ENCODE measurements at places on chromosomes 11 and 22.

DNA sequence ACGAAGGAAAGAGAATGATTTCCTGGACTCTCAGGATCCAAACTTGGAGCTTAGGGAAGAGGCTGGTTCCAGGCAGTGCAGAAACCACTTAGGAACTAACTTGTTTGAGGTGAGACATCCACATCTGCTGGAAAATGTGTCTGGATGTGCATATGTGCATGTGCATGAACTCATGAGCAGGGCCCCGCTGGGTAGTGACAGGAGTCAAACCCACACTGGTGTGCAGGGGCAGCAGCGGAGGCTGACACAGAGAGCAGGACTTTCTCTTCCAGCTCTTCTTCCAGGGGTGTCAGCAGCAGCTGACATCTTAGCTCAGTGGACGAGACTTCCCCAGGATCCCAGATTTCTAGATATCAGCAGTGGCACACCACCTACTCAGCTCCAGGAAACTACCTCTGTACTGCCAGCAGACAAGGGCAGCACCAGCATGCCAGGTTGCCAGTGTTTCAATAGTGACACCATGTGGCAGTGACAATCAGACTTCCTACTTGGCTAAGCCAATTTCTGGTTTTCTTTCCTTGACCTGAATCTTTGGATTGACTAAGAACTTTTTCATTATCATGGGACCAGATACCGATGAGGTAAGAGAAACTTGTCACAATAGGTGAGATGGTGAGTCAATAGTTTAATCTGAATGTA, 227.5 kb upstream of the ZC3H12C start:
- DNase-seq: no peak

DNA sequence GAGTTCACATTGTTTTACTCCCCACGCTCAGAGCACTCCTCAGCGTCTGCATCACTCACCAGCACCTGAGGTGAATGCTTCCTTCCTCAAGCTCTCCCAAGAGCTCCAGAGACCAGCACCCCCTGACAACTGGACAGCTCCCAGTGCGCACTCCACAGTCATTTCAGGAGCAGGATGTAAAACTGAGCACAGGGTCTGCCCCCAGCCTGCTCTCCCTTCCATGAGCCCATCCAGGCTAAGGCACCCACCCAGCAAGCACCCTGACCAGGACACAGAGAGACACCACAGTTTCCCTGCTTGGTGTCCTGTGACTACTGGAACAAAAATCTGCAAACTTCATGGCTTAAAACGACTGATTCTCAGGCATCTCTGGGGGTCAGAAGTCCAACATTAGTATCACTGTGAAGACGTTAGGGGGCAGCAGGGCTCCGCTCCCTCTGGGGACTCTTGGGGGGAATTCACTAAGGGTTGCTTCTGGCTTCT, 3.3 kb downstream of the SCGB1D2 start:
- no peak for DNase-seq

DNA sequence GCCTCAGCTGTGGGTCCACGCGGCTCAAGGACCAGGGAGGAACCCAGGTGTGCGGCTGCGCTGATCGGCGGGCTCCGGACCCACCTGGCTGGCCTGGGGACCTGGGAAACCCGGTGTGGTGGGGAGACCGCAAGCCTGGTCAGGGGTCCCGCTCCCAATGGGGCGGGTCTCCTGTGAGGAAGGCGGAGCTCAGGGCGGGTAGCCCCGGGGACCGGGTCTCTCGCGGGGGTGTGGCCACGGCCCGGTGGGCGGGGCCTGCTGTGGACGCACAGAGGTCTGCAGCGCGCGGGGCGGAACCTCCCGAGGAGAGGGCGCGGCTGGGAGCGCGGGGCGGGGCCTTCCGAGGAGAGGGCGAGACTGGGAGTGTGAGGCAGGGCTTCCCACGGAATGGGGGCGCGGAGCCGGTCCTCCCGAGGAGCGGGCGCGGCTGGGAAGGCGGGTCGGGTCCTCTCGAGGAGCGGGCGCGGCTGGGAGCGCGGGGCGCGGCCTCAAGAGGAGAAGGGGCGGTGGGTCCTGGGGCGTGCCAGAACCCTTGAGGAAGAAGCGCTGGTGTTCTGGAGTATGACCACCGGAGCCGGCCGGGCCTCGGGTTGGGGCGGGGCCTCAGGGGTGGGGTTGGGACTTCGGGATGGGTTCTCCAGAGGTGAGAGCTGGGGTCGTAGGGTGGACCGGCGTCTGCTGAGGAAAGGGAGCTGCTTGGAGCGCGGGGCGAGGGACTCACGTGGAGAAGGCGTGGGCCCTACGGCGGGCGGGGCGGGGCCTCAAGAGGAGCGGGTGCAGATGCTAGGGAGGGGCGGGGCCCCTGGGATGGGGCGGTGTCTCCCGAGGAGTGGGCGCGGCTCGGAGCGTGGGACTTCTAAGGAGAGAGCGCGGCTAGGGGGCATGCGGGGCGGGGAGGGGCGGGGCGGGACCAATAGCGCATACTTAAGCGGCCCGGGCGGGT, 20.8 kb downstream of the DGCR6L start:
- no peak for DNase-seq

GRCh38 chr22:49099496-49100124, 728.1 kb downstream of the BRD1 start:
- DNase-seq: no peak

DNA sequence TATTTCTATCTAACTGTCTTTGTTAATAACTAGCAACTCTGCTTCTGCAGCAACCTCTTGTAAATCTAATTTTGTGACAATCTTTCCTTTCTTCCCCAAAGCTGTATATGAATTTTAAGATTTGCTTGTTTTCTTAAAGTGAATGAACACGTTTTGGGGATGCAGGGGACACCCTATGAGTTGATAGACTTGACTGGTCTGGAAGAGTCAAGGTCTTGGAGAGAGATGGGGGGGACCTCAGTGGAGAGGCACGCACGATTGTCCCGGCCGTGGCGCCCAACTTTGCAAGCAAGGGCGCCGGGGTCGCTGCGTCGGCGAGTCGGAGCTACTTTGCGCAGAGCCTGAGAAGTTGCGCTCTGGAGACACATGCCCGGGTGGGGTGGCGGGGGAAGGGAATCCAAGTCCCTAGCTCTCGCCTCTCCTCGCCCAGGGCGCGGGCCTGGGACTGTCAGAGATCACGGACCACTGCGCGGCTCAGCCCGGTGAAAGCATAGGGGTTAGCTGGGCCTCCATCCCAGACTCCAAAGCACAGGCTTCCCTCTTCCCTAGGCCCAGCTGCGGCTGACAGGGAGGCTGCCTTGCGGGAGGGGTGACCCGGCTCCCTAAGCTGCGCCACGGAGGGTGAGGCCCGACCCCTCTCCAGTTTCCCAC, 854 bp downstream of the ABCC8 start:
- no peak for DNase-seq

DNA sequence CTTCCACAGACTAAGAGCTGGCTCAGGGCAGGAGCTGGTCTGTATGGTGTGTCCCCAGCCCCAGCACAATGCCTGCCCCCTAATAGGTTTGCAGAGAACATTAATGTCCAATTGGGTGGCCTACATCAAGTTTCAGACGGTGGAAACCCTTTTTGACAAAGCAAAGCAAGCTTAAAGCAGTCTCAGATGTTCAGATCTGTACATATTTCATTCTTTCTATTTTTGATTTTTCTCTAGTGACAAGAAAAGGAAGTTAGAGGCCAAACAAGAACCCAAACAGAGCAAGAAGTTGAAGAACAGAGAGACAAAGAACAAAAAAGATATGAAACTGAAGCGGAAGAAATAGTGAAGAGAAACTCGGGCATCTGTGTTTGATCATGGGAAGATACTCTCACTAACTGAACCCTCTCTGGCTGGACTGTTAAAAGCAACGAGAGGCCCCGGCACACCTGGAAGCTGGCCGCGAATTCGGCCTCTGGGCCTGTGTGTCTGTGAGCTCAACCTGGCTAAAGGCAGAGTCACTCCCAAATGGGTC, 40.5 kb downstream of the NAT10 start:
- no peak for DNase-seq

DNA sequence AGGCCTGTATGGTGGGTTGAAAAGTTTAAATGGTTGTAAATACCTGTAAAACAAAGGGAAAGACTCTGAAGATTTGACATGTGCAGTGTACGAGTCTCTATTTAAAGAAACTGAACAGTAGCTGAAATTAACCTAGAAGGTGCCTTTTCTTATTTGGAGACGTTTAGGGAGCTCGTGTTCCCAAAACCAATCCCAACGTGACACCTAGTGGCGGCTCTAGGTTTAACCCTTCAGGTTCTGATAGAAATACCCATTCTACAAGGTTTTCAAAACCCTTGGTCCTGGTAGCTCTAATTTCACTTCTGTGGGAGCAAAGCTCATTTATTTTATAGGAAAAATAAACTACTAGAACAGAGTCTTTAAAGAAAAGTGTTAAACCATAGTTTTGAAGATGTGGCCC, 258.3 kb downstream of the LRRC4C start:
- peak; percentile 5 for DNase-seq

GRCh38 chr11:64088162-64089026, 52.7 kb downstream of the FLRT1 start:
- peak; percentile 64 for DNase-seq

- no peak for DNase-seq
These were observed 487 bp upstream of the LIPT2 start for GRCh38 chr11:74493791-74494630.

GRCh38 chr11:112885744-112886433, 75.3 kb upstream of the NCAM1 start:
- DNase-seq: no peak

- no peak for DNase-seq
These were observed 64.2 kb downstream of the LIF start for GRCh38 chr22:30182350-30182745.

DNA sequence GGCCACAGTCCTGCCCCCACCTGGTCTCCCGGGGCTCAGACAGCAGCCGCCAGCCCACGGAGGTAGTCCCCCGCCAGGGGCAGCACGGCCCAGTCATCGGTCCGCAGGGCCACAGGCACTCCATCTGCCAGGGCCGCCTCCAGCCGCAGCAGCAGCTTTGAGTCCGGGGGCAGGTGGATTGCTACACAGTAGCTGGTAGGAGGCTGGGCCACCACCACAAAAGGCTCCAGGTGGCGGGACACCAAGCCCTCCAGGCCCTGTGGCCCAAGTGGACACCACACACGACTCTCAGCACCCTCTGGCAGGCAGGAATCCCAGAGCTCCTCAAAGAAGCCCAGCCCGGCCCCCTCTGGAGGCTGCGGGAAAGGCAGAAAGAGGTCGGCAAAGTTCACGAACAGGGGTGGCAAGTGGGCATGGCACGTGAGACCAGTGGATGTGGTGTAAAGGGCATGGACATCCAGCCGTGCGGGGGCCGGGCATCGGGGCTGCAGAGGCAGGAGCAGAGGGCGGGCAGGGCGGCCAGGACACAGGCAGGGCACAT, 2.9 kb downstream of the AP5B1 start:
- no peak for DNase-seq

GRCh38 chr11:116687458-116688201, 85.2 kb downstream of the BUD13 start:
- DNase-seq: peak; percentile 82

Measured in iPS DF 19.7 (cell line).